HS-27A (cell line): ENCODE measurements at places on chromosomes 3 and 15.

DNA sequence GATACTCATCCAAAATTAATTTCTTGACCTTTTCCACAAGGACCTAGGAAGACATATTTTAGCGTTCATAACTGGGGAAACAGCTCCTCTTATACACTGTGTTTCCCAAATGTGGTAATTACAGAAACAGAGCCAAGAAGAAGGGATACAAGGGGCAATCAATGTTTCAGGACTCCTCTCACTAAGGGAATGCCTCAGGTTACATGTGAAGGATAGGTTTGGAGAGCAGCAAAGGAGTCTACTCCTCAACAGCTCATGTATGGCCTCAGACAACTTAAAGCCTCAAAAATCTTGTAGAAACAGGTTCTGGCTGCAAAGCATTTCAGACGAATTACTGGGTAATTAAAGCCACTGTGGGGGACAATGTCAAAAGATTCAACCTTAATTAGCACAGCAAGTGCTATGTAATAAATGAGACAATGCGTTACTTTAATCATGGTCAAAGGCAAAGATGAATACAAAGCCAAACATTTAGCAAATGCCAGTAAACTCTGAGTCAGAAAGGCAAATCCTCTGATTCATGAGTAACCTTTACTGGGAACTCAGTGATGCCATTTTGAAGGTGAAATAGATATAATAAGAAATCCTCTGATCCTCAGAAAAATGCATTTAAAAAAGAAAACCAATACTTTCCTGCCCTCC is 1111.2 kb downstream of the TUSC7 start:
- no peak for DNase-seq

DNA sequence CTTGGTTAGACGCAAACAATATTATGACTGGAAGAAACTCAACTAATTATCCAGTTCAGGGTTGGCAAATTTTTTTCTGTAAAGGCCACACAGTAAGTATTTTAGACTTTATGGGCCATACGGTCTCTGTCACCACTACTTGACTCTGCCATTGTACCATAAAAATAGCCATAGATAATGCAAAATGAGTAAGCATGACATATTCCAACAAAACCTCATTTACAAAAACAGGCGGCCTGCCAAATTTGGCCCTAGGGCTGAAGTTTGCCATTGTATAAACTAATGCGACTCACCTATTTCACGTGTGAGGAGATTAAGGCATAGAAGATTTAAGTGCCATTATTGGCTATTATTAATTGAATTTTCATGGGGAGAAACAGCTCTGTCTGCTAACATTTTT is 116.8 kb upstream of the CNTN6 start:
- no peak for DNase-seq

- no peak for DNase-seq
These were observed 75.3 kb downstream of the STXBP5L start for GRCh38 chr3:120983321-120983665.

- no peak for DNase-seq
These were observed 38.1 kb downstream of the LRTM1 start for GRCh38 chr3:54889731-54890130.

- no peak for DNase-seq
These were observed 103.0 kb upstream of the RARB start for GRCh38 chr3:25324954-25325655.

- no peak for DNase-seq
These were observed 212.5 kb upstream of the GADL1 start for GRCh38 chr3:31106912-31107311.

DNA sequence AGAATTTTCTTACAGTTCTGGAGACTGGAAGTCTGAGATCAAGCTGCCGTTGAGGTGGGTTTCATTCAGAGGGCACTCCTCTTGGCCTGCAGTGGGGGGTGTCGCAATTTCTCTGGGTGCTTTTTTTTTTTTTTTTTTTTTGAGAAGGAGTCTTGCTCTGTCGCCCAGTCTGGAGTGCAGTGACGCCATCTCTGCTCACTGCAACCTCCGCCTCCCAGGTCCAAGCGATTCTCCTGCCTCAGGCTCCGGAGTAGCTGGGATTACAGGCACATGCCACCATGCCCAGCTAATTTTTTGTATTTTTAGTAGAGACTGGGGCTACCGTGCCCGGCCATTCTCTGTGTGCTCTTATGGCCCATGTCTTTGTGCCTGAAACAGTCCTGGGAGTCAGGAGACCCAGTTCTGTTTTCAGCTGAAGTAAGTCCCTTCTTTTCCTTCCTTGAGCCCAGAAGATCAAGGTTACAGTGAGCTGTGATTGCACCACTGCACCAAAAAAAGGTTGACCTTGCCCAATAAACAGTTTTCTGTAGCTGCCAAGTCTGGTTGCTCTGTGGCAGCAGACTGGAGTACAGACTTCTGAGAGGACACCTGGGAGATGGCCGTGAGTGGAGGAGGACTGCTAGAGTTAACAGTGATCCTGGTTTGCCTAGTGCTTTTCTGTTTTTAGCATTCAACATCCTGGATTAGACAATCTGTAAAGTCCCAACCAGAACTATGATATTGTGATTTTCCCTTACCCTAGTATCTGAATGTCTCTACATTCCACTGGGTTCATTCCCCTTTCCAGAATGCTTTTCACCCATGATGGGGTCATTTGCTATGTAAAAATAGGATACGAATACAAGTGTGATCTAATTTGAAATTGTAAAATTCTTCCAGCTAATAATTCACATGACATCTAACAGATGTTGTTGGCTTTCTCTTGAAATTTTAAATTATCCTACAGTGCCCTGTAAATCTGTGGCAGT is 76.6 kb upstream of the RNF7 start:
- DNase-seq, result no peak

DNA sequence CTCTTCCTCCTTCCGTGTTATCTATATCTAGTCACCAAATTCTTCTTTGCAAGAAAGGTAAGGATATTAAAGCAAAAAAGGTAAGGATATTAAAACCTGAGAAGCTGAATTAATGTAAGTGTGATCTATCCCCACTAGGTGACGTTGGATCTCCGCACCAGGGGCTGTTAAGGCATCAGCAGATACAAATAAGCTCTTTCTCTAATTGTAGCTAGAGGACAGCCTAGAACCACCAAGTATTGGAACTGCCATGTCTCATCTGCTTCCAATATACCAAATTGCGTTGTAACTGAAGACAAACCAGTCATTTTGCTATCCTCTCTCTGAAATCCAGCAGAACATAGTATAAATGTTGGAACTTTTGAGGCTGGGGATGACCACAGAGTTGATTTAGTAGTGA is 471.2 kb upstream of the TGFBR2 start:
- no peak for DNase-seq

DNA sequence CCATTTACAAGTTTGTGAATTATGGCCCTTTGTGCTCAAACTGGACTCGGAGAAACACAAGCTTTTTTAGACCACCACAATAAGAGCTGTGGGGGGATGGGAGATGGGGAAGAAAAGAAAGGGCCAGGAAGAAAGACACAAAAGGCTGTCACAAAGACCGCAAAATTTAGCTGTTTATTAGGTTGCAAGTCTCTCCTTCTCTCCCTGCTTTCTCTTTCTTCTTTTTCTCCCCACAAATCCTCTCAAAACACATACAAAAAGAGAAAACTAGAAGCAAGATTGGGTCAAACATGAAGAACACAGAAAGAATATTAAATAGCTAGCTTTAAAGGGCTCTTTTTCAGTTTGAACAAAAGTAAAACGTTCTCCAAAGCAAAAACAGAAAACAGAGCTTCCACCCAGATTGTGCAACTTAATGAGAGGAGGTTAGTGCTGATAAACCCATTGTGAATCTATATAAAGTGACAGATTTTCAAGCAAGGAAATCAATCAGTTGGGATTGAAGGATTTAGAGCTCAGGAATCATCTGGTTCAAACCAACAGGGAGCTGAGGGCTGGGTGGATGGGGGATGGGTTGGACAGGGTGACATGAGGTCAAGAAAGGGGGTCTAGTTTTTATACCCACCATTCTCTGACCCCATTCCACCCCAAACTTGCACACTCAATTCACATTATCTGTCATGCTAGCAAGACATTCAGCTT is 87.3 kb downstream of the DHX30 start:
- no peak for DNase-seq

GRCh38 chr3:158808697-158809096 is 6.8 kb downstream of the MFSD1 start:
- DNase-seq, result no peak

GRCh38 chr3:41488501-41488900 is 289.2 kb downstream of the CTNNB1 start:
- DNase-seq, result no peak

DNA sequence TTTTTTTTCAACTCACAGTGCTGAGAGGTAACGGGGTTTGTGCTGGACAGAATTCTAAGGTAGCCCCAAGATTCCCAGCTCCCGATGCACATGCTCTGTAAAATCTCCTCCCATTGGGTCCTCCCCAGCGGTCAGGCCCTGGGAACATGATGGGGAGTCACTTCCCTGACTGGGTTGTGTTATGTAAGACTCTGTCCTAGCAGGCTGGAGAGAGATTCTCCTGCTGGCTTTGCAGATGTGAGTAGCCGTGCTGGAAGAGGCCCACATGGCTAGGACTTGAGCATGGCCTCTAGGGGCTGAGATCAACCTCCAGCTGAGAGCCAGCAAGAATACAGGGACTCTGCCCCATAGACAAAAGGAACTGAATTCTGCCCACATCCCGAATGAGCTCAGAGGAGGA is 83.7 kb upstream of the OXTR start:
- DNase-seq, result no peak

GRCh38 chr15:59011262-59011952 is 23.9 kb downstream of the RNF111 start:
- no peak for DNase-seq
